ENCODE measurements at places on chromosomes 12 and 14.

DNA sequence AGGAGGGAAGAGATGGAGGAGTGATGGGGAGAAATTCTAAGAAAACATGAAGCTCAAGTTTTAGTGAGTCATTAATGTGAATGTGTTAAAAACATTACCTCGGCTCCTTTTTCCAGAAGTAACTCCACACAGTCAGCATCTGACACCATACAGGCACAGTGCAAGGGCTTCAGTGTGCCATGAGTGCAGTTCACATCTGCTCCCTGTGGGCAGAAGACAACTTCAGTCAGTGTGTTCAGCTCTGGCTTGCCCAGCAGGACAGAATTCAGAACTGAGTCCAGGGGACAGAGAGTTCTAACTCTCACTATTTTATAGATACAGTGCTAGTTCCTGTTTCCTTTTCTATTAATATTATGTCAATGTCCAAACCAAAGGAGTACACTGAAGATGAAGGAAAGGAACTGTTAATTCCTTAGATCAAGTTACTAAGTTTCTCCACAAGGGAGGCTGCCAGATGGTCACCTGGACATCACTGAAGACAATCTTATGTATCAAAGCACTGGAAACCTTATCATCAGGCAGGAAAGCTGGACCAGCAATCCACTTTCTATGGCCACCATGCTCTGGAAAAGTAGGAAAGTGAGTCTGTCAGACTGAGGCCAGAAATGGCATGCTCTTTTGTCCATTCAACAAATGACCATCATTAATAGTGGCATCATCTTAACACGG, 6.1 kb downstream of the ASB8 start:
- DNase-seq: no peak

- no peak for DNase-seq
Observed at GRCh38 chr12:64800640-64801039, 23.8 kb upstream of the TBC1D30 start.

DNA sequence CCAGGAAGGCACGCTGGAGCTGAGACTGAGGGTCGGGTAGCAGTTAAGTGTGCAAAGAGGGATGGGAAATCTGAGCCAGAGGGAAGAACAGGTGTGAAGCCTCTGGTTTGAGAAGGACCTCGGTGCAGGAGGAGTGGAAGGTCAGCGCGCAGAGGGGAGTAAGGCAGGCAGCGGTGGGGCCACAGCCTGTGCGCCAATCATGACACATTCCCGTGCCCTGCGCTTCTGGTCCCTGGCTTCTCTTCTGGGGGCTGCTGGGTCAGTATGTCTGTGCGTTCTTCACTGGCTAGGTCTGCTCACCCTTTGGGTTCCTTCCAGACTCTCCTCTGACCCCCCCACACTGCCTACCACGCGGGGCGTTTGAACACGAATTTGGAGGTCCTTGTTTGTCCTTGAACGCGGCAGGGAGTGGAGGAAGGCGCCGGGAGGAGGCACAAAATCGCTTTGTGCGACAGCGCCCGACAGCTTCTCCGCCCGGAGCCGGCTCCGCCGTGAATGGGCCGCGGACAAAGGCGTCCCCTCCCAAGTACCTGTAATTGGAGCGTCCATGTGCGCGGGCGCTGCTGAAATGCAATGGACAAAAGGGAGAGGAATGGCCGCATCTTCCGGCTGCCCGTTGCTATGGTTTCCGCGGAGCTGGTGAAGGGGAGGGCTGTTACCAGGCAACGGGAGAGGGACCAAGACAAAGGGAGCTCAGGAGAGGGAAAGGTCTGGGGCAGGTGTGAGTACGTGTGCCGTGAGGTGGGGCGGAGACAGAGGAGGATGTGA, 207.2 kb upstream of the SRRM4 start:
- DNase-seq: no peak

DNA sequence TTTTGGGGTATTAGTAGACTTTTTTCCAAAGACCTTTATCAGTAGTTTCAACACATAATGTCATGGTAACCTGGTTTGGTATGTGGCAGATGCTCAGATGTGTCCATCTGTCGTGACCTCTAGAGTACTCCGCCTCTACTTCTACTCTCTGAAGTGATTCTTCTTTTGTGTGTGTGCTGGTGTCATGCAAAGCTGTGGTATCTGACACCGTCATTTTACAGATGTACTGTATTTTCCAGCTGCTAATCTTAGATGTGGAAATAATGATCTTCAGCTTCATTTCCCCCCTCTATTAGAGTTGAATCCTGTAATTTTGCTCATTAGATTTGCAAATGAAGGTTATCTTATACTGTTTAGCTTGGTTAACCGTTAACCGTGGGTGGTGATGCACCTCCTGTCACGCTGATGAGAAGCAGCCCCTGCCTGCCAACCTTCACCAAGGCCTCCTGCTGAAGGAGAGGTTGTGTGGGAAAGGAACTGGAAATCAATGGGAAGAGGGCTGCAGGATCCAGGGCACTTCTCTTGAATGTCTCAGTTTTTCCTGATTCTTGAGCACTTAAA, 222.4 kb upstream of the AMIGO2 start:
- DNase-seq: no peak

DNA sequence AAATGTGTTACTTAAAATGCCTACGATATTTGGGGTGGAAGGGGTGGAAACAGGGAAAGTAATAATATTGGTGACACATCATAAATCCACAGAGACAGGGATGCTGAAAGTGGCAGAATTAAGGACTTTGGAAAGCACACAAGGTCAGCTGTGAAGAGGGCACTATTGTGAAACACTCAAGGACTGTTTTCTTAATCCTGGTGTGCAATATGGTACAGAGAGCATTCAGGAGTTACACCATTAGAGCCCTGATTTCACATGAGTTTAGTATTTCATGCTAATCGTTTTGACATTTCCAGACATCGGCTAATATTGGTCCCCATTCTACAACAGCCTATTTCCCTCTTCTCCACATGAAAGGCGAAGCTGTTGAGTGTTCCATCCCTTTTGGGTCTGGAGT, 219.2 kb downstream of the MSRB3 start:
- no peak for DNase-seq

- no peak for DNase-seq
Observed at GRCh38 chr12:69490920-69491643, 20.9 kb downstream of the FRS2 start.

DNA sequence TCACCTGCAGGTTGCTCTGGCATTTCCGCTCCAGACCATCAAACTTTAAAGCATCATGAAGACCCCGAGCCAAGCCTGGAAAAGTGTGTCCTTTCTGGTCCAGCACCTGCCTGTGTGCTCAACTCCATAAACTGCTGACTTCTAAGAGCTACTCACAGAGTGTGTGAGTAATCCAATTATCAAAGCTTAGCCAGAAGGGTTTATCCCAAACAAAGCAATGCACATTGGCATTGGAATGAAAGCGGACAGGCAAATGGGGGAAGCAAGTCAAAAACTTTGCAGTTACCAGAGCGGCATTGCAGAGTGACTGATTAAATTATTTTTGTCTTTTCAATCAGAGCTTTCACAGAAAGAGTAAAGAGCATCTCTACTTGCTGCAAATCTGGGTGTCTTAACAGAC, 1262.4 kb upstream of the SEL1L start:
- DNase-seq: no peak

DNA sequence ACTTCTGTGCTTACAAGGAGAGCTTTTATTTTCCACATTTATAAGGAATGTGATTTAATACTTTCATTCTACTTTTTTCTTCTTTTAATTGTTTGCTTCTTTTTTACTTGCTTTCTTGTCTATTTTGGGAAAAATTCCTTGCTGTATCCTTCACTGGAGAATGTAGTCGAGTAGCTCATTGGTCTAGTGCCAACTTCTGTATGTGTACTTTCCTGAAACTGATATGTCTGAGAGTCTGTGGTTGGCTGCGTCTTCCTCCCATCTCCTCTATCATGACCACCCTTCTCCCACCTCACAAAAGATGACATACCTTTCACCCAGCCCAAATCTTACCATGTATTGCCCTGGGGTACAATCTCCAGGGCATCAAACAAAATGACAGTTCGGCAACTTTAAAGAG, 51.8 kb downstream of the MSRB3 start:
- no peak for DNase-seq

DNA sequence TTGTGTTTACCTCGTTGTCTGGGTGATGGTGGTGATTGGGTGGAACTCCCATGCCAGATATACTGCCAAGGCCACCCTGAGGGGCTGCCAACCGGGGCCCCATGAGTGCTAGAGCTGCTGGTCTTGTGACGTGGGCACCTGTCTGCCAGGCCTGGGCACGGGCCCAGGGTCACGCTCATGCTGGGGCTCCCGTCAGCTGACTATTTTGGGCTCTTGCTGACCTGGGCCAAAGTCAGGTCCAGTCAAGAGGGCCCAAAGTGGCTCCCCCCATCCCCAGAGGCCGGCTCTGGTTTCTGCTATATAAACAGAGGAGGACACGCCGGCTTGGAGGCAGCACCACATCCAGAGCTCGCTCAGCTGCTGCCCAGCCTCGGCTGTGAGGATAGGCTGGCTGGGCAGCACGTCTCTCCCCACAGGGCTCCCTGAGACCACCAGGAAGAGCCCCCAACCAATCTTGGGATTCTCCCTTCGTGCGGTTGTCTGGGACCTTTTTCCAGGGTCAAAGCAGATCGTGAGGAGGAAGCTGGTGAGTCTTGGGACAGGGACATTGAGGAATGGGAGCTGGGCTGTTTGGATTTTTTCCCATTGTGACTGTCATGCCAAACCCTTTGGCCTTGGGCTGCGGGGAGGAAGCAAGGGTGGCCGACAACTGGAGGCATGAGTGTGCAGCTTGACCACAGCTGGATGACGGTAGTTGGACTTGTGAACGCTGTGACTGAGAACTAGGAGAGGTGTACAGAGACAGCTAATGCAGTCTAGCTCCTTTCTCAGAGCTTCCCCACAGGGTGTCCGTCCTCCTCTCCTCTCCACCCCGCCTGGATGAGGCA, 7.6 kb upstream of the NR4A1 start:
- no peak for DNase-seq

- no peak for DNase-seq
Observed at GRCh38 chr12:1529862-1530591, 64.4 kb downstream of the FBXL14 start.

- DNase-seq: no peak
Observed at GRCh38 chr14:87797001-87797400, 196.0 kb downstream of the GALC start.

- DNase-seq: no peak
Observed at GRCh38 chr14:56124327-56124726, 6.1 kb downstream of the PELI2 start.

DNA sequence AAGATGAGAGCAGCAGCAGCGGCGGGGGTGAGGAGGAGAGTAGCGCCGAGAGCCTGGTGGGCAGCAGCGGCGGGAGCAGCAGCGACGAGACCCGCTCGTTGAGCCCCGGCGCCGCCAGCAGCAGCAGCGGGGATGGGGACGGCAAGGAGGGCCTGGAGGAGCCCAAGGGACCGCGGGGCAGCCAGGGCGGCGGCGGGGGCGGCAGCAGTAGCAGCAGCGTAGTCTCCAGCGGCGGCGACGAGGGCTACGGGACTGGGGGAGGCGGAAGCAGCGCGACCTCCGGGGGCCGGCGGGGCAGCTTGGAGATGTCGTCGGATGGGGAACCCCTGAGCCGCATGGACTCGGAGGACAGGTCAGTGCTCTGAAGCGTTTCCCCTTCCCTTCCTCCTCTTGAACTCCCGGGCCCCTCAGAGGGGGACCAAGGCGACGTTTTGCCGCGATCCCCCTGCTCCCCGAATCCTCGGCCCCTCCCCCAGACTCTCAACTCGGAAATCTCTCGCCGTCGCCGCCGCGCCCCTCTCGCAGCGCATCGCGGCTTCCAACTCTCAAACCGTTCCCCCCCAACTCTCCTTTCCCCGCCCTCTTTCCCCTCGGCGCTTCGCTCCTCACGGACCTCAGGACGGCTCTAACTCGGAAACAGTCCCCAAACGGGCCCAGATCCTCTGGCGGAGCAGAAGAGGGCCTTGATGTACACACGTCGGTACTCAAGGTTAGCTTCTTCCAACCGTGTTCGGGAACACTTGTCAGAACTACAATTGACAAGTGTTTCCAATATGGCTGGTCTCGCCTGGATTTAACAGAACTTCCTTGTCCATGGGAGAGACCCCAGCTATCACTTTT, 947 bp downstream of the AEBP2 start:
- DNase-seq: peak; percentile 24

DNA sequence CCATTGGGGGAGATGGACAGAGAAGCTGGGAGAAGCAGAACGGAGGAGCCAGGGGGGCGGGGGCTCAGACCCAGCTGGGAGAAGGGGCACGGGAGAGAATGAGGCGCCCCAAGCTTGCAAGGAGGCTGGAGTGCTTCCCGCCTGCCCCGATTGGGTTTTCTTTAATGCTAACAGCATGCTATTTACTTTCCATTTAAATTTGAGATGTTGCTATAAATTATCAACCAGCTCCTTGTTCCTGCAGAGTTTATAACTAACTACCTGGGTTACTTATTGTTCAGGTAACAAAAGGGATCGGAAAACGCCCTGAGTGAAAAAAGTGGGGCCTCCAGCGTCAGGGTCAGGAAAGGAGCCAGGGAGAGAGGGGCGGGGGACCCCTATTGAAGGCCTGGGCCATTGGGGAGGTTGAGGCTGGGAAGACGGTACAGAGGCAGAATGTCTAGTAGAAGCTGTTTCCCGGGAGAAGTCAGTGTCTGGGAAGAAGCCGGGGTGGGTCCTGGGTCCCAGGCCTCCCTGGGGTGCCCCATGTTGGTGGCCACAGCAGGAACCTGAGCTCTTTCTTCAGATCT, 2.5 kb downstream of the HNF1A start:
- DNase-seq: no peak

DNA sequence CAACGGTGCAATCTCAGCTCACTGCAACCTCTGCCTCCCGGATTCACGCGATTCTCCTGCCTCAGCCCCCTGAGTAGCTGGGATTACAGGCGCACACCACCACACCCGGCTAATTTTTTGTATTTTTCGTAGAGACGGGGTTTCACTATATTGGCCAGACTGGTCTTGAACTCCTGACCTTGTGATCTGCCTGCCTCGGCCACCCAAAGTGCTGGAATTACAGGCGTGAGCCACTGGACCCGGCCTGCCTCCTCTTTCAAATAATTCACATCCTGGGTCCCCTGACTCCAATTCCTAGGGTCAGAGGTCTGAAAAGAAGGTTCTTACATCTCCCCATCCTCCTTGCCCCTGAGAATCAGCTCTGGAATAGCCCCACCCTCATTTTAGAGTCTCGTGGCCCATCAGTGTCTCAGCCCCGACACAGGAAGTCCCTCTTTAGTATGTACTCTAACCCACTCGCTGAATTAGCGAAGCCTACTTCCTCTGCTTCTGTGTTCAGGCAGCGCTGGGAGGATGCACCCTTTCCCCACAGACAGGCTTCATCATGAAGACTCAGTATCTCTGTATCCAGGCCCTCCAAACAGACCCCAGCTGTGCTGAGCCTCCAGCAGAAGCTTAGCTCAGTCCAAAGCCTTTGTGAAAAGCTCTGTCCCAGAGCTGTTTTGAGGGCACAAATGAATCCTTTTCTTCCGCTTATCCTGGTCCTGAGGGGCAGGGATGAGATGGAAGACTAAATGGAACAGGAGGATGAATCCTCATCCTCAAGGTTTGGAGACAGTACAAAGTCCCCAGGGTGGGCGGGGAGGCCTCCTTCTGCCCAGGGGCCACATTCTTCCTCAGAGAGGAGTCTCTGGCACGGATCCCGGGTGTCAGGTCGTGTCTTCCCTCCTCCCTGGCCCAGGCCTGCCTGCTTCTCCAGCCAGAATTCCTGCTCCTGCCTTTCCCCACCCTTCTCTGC, 3.5 kb downstream of the LPAR5 start:
- no peak for DNase-seq

GRCh38 chr14:72516936-72517700, 376.8 kb downstream of the DPF3 start:
- peak; percentile 43 for DNase-seq
